ENCODE measurements at places on chromosomes 4 and X.
A peak's percentile ranks its signal among the peaks of the same experiment; 100 is the strongest.

GRCh38 chr4:38045289-38045988, 85.2 kb downstream of the PTTG2 start:
- DNase-seq, result no peak

DNA sequence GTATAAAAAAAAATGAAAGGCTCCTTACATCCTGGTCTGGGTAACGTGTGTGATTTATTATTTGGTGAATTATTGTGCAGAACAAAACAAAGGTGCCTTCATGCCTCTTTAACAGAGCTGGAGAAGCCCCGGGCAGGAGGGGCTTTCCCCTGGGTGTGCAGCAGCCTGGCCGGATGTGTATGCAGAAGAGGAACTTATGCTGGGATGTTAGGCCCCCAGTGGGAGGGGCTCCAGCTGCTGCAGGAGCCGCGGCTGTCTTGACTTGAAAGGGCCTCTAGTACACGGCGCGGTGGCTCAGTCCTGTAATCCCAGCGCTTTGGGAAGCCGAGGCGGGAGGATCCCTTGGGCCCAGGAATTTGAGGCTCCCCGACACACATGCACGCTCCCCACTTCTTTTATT, 16.0 kb downstream of the CCNQ start:
- DNase-seq, result peak; percentile 52

DNA sequence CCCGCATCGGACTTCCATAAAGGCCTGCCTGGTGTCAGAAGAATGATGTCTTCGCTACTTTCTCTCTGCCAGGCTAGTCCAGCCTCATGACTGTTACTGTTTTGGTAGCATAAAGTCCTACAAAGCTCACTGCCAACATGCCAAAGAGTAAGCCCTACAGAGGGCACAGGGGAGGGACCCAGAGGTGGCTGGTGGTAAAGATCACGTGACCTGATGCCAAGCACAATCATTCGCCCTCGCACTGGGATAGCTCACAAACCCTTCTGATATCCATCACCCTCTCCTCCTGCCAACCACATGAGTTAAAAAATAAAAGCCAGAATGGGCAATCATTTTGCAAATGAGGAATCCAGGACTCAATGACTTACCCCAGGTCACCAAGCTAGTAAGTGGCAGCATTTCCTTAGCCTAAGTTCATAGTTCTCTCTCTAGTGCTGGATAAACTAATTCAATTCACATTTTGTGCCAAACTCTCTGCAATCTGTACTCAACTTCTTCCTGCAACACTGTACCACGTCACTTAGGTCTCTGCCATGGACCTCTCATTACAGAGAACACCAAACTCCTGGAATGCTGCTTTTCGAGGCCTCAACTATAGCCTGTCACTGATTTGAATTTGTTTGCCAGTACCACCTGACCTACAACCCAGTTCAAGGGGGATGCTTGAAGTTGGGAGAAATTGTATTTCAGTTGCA, 178.1 kb downstream of the SH3KBP1 start:
- no peak for DNase-seq

- no peak for DNase-seq
These were observed 108.8 kb downstream of the GPR143 start for GRCh38 chrX:9656871-9657270.

GRCh38 chr4:147831551-147832171, 99.8 kb downstream of the ARHGAP10 start:
- peak; percentile 52 for DNase-seq

DNA sequence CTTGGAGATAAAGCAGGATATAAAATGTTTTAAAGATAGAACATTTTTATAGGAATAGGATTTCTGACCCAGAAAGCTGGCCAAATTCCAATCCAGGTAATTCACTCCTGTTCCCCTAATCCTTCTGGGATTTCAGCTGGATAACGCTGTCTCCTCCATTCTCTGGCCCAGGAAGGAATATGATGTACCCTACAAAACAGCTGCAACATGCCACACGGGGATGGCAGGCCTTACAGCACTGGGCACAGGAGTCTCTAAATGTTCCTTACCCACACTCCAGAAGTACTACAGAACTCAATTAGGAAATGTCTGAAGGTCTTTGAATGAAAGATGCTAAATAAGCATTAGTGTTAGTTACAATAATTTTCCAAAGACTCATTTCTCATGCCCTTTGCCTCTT, 15.8 kb downstream of the CAMK2D start:
- DNase-seq, result no peak

DNA sequence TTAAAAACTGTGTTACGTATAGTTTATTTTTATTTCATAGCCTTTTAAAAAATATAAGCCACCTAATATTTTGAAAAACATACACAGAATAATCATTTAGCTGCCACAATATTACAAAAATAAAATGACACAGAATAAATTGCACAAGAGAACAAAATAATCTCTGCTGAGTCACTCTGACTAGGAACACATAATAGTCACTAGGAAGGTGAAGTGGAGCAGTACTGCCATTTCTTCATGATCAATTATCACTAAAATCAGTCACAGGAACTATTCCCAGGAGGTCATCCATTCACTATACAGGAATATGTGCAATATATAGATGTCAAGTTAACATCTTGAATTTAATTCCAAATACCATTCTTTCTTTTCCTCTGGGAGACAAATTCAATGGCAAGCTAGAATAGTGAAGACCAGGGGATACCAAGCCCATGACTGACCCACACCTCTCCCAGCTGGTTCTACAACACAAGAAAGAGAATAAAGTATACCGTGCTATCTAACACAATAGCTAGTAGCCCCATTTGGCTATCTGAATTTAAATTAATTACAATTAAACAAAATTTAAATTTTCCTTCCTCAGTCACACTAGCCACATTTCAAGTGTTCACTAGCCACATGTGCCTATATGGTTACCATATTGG, 5.9 kb downstream of the SMIM43 start:
- no peak for DNase-seq

DNA sequence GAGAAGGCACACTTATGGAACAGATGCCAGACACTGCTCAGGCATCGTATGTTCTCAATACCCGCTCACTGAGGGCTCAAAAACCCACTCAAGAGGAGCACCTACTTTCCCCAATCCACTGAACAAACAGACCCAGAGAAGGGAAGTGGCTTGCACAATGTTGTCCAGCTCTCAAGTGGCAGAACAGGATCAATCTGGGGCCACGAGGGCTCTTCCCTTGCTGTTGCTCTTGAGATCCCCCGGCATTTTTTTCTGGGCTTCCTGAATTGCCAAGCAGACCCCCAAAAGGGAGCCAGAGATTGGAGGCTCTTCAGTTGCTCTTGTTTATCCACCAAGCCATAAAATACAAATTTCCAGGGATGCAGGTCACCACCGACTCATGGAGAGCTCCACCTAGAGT, 35.7 kb downstream of the IDS start:
- no peak for DNase-seq

- peak; percentile 84 for DNase-seq
These were observed 201.2 kb downstream of the CHIC2 start for GRCh38 chr4:53863158-53863557.

DNA sequence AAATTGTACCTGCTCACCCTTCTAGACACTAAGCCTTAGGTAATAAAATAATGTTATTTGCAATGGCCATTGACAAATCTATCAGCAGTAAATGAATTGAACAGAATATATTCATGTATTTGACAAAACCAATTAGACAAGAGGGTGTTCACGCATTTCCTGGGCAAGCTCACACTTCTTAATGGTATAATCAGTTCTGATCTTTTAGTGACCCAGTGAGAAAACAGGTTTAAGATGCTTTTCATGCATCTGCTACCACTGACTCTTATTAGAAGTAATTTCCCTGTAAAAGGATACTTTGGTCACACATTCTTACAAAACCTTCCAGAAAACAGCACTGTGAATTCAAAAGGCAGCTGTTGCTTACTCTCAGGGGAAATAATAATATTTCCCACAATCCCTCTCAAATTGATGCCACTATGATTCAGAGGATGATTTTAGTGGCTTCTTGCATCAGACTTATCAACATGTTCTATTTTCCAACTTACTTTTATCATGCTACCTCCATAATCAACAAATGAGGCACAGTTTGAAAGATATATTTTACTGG, 313.9 kb upstream of the NWD2 start:
- no peak for DNase-seq

DNA sequence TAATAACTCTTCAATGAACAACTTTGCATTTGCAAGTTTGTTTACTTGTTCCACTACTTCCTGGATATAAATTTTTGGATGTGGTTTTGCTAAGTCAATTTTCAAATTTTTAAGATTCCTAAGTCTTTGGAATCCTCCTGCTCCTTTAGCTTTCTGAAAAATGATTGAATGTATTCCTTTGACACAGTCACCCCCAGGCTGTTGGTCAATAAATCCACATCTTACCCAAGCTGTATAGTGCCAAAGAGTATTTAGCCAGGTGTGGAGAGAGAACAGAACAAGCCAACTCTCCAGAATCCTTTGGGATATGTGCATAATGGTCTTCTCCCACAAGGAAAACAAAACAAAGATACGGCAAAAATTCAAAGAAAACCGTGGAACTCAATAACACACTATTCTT, 56.9 kb upstream of the INTU start:
- no peak for DNase-seq

Data from hindlimb muscle (tissue), 1 donor.